ENCODE measurements at places on chromosomes 12 and 14.

- no peak for DNase-seq
Observed at GRCh38 chr12:91990525-91990924, 155.1 kb downstream of the BTG1 start.

DNA sequence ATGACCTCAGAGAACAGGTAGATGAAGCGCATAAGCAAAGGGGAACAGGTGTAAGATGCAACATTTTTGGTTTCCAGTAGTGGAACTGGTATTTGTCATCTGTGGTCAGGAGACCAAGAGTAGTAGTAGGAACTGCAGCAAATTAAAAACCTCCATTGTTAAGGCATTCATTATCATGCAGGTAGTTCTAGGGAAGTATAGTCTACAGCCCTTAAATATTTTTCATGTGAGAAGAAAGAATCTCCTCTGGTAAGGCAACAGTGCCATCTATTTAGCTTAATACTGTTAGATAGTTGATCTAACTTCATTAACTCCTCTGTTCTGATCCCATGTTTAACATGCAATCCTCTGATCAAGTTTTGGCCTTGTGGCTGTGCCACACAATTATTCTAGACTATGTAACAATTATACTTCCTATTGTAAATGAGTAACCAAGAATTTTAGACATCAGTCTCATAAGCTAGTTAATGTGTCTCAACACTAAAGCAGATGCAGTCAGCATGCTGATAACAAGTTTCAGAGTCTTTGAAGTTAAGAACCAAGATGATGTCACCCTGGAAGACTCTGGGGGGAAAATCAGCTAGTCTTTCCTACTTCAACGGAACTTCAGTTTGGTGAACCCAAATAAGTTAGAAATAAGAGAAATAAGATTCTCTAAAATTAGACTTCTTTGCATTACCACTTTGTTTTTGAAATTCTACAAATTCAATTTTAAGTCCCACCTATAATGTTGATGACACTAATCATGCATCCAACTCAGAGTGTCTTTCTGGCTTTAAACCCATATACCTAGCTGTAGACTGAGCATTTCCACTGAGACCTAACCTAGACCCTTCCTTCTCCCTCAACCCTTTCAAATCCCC is 70.9 kb downstream of the STXBP6 start:
- DNase-seq, result no peak

GRCh38 chr12:123149088-123149487 is 1.8 kb downstream of the PITPNM2 start:
- no peak for DNase-seq

- DNase-seq, result peak; percentile 58
Observed at GRCh38 chr14:102694530-102695166, 82.6 kb upstream of the TRAF3 start.

- DNase-seq, result no peak
Observed at GRCh38 chr14:33996462-33996861, 45.6 kb upstream of the EGLN3 start.

GRCh38 chr12:106128585-106129328 is 10.0 kb downstream of the NUAK1 start:
- no peak for DNase-seq

GRCh38 chr12:122929812-122930211 is 33.9 kb upstream of the VPS37B start:
- no peak for DNase-seq

GRCh38 chr12:123990511-123990910 is 17.5 kb downstream of the ZNF664 start:
- DNase-seq, result no peak

DNA sequence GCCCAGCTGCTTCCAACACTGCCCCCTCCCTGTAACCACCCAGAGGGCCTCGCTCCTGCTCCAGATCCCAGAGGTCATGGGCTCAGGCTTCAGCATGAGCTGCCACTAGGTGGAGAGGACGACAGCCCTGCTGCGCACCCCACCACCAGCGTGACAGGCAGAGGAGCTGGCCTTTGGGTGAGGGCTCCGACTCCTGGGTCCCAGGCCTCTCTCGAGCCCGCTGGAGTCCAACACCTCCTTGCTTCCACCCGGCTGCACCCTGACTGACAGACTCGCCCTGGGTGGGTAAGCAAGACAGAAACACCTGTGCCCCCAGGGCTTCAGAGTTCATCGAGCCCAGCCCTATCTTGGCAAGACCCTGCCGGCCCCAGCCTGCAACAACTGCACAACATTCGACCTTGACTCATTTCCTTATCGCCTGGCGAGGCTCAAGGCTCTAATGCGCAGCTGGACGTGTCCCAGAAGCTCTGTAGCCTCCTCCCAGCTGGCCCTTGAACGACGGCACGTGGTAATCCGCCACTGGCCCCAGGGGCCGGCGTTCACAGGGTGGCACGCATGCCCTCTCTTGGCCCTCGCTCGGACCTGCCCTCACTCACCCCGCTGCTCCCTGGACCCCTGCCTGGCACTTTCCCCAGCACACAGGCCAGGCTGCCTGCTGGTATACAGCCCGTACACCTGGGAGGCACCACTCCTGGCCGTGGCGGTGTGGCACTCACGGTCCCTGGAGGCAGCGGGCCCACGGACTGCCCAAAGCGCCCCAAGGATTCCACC is 28.0 kb downstream of the VPS37B start:
- no peak for DNase-seq

DNA sequence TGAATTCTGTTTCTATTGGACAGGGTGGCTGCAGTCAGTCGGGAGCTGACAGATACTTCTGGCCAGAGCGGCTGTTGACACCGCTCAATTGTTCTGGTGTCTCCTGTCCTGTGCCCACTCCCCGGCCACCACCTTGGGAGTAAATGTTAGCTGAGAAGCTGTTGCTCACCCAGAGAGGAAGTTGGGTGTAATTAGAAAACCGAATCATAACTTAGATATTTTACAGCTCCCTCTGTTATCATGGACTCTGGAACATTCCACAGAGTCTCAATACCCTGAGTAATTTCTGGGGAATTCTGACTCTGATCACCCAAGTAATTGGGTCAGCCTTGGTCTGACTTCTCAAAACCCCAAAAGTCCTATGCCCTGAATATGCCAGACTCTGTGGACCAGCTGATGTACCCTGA is 58.3 kb upstream of the RFLNA start:
- no peak for DNase-seq

- DNase-seq, result no peak
Observed at GRCh38 chr14:68793734-68794129, 865 bp upstream of the ZFP36L1 start.

DNA sequence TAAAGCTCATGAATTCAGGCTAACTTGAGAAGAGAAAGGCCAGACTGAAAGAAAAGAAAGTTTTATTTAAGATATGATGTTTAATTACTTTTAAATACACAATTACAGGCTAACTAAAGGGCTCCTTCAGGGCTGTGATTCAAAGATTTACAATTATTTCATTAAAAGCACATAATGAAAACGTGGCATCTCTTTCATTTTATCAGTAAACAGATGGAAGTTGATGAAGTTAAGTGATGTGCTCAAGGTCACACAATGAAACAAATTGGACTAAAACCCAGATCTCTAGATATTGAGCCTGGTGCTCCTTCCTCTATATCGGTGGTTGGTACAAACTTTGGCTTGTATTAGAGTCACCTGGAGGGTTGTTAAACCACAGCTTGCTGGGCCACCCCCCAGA is 13.5 kb upstream of the NFKBIA start:
- DNase-seq, result no peak

DNA sequence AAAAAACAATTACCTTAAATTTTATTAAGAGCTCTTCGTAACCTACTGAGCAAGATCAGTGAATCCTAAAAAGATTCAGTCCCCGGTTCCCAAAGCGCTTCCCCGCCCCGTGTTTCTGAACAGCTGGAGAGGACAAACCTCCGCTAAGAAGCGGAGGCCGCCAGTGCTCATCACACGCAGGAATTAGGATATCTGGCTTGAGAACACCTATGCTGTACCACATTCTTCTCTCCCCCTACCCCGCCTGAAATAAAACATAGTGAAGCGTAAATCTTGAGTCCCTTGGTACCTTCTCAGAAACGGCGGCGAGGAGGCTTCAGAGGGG is 774 bp upstream of the WDR20 start:
- no peak for DNase-seq

- DNase-seq, result no peak
Observed at GRCh38 chr14:101019541-101019940, 116.0 kb upstream of the RTL1 start.

DNA sequence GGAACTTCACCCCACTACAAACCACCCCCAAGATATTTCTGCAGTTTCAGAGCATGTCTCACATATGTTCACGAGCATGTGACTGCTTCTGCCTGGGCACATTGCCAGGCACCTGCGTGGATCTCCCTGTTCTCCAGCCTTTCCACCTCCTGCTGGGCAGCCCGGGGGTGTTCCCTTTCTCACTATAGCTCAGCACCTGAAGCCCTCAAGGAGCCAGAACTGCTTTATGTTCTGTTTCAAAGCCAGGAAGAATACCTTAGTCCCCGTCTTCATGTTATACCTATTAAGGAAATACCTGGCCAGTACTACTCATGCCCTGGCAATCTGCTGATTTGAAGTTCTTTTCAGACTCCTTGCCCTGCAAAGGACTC is 4.2 kb upstream of the FGF6 start:
- no peak for DNase-seq

GRCh38 chr12:123264642-123265041 is 7.0 kb downstream of the CDK2AP1 start:
- DNase-seq, result no peak

- DNase-seq, result no peak
Observed at GRCh38 chr14:68735856-68736255, 57.0 kb downstream of the ZFP36L1 start.

DNA sequence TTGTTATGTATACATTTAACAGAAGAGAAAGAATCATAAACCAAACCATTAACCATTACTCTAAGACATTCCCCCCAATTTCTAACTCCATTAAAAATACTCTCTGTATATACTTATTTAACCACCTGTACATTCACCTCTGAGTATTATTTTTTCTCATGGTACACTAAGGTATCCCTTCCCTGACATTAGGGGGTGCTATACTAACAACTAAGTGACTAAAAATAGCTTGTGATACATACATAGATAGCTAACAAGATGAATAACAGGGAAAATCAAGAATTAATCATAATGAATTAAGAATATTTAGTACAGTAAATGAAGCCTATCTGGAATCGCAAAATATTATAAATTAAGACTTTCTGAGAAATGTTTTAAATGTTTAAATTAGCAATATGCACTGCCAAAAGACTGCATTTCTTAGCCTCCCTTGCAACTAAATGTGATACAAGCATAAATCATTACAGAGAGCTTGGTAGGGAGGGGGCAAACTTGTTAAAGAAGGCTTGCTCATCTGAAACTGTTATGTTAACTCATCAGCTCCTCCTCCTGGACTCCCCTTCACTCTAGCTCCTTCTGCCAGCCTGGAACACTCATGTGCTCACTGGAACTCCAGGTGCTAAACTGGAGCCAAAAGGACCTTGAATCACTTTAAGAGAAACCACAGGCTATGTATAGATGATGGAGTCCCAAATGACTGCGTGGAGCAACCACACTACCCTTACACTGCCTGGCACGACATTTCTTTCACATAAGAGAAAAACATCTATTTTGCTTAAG is 14.9 kb downstream of the C2CD5 start:
- DNase-seq, result no peak

- DNase-seq, result no peak
Observed at GRCh38 chr12:78118036-78118435, 287.3 kb downstream of the NAV3 start.

DNA sequence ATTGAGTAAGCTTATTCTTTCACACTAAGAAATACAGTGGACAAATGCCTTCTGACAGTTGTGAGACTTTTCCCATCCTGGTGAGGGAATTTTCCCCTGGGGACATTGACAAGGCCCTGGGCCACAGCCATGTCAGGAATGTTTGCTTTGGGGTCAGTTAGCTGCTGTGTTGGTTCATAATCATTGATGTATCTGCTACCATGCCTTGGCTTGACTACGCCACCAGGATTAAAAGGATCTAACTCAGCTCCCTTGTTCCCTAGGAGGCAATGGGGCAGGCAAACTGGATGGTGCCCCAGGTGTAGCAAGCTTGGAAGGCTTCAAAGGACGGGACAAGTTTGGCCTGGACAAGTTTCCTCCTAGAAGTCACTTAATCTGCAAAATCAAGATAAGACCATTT is 3.1 kb upstream of the CCDC88C start:
- DNase-seq, result no peak

DNA sequence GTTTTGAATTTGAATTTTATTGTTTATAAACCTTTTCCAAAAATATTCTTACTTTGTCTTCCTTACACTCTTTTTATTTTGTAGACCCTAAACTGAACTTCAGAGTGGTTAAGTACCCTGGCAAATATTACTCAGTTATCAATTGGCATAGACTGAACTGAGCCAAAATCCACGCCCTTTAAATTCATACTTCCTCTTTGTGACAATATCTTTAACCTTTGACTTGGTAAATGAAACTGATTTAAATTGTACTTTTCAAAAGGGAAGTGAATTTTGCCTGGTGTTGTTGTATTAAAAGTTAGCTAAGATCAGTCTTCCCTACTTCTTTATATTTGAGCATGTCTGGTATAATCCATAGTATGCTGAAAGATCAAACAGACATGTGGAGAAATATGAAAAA is 184.3 kb upstream of the USP15 start:
- no peak for DNase-seq

- DNase-seq, result no peak
Observed at GRCh38 chr14:22877000-22877501, 5.5 kb downstream of the LRP10 start.

DNA sequence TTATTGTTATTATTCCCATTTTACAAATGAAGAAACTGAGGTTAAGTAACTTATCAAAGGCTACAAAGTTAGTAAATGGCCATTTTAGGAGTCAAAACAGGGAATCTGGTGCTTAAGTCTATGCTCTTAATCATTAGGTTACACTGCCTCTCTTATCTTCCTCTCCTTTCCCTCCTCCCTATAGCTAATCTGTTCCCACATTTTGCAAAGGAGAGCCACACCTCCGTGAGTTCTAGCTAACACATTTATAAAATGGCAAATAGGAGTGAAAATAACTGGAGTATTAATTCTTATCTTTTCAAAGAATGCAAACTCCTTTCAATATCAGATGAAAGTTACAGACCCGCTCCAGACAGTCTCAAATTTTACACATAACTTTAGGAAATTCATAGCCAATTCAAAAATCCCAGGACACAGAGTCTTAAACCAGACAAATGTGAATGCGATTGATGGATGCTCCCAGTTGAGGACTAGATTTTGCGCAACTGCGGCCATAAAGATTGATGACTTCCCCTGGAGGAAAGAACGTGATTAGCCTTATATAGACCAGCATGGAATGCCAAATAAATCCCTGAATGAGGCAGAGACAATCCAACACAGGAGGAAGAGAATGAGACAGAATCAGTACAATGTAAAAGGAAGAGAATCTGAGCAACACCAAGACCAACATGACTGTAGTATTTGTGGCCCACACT is 225.0 kb upstream of the ARID2 start:
- DNase-seq, result no peak

- no peak for DNase-seq
Observed at GRCh38 chr14:46054526-46054925, 597.1 kb downstream of the RPL10L start.

DNA sequence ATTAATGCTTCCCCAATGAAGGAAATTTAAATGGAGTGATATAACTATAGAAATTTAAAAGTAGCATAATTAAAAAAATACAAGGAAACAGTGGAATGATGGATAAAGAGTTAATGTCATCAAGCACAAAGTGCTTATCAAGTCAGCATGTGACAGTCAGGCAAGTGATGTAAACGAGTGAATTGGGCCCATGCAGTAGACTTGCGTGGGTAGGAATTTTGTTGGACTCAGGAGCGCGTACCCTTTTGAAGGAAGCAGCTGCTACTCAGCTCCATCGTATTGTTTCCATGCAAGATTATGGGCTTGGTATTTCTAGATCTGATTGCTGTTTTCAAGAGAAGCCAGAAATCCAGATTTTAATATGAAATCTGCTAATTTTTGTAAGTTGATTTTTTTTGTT is 4.4 kb upstream of the DYRK4 start:
- DNase-seq, result no peak

Measured in stimulated activated CD4-positive, alpha-beta T cell treated with anti-CD3 and anti-CD28 coated beads, TNF-alpha, amount 100 ng/mL, for 48 hours (primary cell).